ENCODE measurements at places on chromosomes 12 and 14.

DNA sequence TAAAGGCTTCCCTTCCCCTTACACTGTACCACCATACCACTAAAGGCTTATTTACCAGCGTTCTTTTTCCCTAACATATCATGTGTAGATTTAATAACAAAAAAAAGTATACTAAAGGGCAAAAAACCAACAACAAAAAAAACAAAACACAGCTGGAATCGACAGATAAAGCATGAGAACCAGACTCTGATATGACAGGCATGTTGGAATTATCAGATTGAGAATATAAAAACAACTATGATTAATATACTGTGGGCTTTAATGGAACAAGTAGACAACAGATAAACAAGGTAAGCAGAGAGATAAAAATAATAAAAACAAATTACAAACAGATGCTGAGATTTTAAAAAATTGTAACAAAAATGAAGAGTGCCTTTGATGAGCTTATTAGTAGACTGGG, 754.1 kb upstream of the MDGA2 start:
- no peak for DNase-seq

GRCh38 chr12:1655225-1655788, 26.3 kb downstream of the WNT5B start:
- DNase-seq = no peak

- DNase-seq = no peak
These were observed 180.5 kb downstream of the CAND1 start for GRCh38 chr12:67449591-67450052.

DNA sequence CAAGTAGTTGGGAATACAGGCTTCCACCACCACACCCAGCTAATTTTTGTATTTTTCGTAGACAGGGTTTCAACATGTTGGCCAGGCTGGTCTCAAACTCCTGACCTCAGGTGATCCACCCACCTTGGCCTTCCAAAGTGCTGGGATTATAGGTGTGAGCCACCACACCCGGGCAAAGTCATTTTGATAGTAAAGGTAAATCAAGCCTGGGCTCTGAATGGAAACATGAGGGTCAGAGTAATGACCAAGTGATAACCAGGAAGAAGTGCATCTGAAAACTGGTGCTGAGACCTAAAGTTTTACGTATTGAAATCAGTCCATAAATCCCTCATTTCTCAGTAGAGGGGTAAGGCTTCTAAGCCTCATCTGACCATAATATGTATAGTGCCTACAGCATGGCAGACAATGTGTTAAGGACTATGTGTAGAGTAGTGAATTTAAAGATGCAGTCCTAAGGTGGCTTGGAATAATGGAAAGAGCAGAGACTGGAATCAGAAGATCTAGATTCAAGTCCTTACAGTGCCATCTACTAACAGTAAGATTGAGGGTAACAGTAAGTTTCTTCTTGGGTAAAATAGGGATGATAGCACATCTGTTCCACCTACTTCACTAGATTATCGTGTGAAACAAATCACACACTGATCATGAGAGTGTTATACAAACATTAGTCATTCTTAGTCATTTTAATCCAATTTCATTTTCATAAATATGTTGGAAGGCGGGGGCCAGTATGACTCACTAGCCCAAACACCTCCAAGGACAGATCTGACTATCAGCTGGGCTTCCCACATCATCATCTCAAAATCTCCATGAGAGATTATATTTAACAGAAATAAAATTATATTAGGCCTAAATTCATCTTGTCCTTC, 11.2 kb downstream of the MAP4K5 start:
- DNase-seq = peak; percentile 60

GRCh38 chr12:2792671-2793500, 1.9 kb upstream of the FKBP4 start:
- no peak for DNase-seq

DNA sequence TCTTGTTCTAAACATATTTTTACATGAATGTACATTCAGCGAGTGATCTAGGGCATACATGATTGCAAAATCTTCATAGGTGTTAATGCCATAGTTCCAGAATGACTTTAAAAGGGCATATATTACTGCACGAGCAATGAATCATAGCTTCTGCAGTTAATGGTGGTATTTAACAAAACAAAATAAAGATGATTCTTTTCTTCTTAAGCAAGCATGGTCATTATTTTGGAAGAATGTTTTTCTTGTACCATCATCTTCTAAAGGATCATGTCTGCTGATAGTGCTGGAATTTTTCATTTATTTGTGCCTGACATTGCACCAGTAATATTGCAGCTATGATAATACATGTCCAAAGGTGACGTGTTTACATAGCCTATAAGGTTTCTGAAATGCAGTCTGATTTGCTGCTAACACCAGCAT, 388.6 kb downstream of the CCDC91 start:
- no peak for DNase-seq

DNA sequence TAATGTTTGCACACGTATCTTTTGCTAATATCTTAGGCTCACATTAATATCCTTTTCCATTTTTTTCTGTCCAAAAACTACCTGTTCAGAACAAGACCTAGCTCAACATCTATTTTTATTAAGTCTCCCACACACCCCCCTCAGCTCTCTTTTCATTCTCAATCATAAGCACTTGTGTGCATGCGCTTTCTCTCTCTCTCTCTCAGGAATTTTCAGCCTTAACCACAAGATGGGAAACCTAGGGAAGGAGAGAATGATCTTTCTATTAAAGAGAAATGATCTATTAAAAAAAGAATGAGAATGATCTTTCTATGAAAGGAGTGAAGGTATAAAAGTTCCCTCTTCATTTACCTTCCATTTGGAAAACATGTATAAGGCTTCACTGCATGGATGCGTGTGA, 39.7 kb upstream of the AP4S1 start:
- DNase-seq = no peak

GRCh38 chr12:68481181-68481941, 129.3 kb upstream of the RAP1B start:
- DNase-seq = peak; percentile 60

DNA sequence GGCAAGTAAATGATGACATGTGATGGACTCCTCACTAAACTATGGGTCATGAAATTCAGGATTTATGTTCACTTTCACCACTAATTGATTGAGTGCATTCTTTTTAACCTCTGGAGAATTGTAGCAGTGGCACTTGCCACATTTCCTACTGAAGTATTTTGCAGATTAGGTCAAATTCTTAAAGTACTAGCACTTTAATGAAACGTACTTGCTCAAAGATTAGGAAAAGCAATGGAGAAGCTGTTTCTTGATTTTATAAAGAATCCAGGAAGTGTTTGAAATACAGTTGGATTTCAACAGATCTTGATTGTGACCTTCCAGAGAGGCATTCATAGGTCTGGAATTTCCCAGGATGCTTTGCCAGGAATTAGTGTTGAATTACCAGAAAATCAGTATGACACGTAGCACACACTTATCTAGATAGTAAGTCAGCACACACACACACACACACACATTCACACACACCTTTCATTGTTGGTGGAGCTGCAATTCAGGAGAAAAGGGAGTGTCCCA, 162.6 kb downstream of the MYRFL start:
- DNase-seq = peak; percentile 74

- no peak for DNase-seq
These were observed 1.5 kb downstream of the PLEKHA5 start for GRCh38 chr12:19131025-19131444.

DNA sequence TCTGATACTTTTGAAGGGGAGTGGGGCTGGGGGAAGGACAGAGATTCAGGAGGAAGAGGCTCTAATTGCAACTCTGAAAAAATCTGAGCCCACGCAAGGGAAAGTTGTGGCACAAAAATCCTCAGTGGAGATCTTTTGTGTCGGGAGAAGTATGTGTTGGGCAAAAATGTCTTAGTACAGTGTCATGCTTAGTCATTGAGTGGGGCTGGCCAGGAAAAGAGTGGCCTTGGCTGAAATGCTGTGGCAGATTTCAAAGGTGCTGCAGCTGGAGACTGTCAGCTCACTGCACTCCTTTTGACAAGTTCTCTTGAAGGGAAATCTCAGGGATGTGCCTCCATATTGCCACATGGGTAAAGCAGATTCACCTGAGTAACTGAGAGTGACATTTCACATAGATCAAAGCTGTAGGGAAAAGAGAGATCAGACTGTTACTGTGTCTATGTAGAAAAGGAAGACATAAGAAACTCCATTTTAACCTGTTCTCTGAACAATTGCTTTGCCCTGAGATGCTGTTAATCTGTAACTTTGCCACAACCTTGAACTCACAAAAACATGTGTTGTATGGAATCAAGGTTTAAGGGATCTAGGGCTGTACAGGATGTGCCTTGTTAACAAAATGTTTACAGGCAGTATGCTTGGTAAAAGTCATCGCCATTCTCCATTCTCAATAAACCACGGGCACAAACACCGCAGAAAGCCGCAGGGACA, 36.0 kb upstream of the GLIPR1 start:
- DNase-seq = no peak

- DNase-seq = no peak
These were observed 20.1 kb downstream of the WDR20 start for GRCh38 chr14:102159841-102160240.

GRCh38 chr12:118689793-118690192, 291.5 kb upstream of the SRRM4 start:
- no peak for DNase-seq

DNA sequence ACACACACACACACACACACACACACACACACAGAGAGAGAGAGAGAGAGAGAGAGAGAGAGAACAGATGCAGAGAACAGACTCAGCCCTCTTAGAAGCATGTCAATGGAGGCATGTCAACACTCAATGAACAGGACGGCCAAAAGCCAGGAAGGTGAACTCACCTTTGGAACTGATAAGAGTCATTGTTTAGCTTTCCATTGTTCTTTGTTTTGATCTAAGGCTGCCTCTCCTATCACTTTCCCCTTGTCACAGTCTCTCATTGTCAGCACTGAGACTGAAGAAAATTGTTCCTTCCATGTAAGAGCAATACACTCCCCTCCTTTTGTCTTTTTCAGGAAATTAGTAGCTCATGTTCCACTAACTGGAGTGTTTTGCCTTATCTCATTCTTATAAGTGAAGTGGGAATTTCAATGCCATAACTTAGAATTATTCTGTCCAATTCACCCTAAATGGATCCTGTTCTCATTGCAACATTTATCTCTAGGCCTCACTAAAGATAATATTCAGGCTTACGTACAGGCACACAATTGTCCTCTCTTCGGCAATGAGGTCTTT, 218.0 kb downstream of the DUSP6 start:
- no peak for DNase-seq

DNA sequence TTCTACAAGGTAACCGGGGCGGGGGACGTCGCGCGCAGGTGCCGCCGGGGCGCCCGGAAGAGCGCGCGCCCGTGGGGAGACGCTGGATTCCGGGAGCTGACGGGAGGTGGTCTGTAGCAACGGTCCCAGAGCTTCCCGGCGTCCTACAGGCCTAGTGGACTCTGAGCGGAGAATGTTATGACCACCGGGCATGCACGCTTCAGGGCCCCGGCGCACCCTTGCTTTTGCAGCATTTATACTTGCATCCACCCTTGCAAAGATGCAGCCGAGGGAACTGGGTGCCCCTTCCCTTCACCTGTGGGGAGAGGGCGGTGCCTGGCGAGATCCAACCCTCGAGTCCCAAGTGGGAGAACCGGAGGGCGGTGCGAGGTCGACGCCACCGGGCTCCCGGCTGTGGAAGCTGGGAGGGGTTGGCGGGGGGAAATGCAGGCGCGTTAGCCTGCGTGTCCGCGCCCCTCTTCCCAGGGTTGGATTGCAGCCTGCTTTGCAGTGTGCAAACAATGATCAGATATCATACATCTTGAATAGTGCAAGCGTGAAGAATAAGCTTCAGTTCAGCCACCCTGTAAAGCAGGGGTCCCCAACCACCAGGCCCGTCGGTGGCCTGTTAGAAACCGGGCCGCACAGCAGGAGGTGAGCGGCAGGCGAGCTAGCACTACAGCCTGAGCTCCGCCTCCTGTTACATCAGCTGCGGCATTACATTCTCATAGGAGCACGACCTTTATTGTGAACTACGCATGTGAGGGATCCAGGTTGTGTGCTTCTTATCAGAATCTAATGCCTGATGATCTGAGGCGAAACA, 576 bp downstream of the ERP29 start:
- peak; percentile 44 for DNase-seq

- no peak for DNase-seq
These were observed 61.1 kb downstream of the NINJ2 start for GRCh38 chr12:601976-602699.

DNA sequence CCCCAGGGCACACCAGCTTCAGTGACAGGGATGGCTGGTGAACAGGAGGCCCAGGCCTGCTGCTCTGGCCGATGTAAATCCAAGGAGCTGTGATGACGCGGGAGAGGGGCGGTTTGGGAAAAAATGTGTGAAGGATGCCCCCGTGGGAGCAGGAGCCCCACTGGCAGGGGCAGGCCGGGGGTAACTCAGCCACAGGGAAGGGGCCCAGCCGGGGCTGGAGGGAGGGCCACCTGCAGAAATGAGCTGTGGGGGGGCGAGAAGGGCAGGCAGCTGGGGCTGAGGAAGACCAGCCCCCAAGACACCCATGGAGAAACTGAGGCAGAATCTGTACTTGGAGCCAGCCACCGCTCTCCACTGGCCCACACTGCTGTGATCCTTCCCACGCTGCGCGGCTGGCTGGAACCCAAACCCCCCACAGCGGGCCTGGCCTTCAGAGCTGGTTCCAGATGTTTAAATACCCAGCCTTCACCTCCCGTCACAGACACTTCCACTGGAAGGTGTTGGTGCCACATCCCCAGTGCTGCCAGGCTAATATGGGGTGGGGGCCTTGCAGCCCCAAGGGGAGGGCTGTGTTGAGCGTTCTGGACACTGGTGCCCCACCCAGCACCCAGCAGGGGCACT, 28.5 kb upstream of the ANKRD9 start:
- DNase-seq = no peak

DNA sequence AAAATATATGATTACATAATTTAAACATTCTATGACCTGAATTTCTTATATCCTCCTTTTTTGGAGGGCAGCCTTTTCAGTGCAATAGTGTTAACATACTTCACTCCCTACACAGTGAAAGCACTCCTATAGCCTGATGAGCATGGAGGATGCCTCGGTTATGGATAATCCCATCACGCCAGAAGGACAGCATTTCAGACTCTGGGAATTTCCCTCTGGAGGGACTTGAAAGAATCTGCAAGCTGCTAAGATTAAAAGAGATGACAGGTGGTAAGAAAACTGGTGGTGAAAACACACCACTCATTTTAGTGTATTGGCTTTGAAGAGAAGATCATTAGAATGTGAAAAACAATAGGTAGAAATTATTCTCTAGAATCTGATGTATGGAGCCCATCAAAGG, 99.3 kb upstream of the LMNTD1 start:
- no peak for DNase-seq

GRCh38 chr14:26601856-26602255, 4.0 kb upstream of the NOVA1 start:
- DNase-seq = no peak

GRCh38 chr12:40681148-40681547, 11.1 kb upstream of the CNTN1 start:
- DNase-seq = no peak

- DNase-seq = no peak
These were observed 47.9 kb downstream of the MAP1LC3B2 start for GRCh38 chr12:116607039-116607438.

DNA sequence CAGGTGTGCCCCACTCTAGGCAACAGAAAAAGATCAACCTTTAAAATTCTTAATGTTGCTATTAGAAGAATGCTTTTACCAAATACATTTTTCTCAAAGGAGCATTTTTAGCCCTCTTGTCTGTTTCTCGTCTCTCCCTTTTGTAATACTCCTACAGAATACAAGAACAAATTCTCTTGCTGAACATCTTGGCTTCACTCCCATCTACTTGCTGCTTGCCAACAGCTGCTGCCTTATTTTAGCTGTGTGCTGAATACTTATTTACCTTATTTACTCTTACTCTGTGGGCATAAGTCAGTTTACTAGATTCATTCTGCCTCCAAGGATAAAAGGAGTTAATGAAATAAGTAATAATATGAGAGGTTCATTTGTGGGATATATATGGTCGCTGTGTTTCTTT, 70.8 kb downstream of the POLR3B start:
- no peak for DNase-seq

Measured in GM04504 (cell line).